ENCODE measurements at places on chromosomes 2 and 18.
A peak's percentile ranks its signal among the peaks of the same experiment; 100 is the strongest.

GRCh38 chr2:17149945-17150344 lies 368.3 kb downstream of the RAD51AP2 start:
- no peak for DNase-seq

DNA sequence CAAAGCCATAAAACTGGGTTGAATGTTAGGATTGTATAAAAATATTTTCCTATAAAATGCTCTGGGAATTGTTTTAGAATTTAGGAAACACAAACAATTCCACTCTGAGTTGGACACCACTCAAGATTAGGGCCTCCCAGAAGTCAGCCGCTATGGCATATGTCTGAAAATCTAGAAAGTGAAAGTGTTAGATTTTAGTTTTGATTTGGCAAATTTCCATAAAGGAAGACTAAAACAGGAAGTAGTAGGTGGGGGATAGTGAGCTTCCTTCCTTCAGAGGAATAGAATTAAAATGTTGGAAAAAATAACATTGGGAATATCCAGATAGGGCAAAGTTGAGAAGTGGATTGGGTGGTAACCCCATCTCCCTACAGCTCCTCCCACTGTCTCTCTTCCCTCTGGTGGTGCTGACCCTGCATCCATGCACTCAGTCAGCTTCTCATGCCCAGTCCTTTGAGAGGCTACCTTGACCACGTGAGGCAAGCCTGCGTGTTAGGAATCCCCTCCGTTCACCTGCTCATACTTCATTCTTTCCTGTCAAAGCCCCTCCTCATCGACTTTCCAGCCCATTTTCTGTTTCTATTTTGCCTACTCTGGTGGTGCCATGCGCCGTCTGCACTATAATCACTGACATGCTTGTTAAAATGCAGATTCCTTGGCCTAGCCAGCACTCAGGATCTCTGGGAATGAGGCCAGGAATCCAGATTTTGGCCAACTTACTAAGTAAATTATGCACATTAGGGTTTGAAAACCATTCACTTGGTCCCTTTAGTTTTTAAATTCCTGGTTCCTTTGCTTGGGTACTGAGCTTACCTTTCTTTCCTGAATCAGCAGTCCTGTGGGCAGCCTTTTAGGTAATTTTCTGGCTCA lies 83.5 kb downstream of the POLE4 start:
- DNase-seq: no peak

DNA sequence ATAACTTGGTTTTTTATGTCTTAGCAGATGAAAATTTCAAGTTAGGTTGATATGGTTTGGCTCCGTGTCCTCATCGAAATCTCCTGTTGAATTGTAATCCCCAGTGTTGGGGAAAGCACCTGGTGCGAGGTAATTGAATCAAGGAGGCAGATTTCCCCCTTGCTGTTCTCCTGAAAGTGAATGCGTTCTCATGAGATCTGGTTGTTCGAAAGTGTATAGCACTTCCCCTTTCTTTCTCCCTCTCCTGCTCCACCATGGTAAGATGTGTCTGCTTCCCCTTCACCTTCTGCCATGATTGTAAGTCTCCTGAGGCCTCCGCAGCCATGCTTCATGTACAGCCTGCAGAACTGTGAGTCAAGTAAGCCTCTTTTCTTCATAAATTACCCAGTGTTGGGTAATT lies 242.1 kb upstream of the TNP1 start:
- no peak for DNase-seq

GRCh38 chr18:36780748-36781147 lies 48.1 kb downstream of the TPGS2 start:
- DNase-seq: no peak

DNA sequence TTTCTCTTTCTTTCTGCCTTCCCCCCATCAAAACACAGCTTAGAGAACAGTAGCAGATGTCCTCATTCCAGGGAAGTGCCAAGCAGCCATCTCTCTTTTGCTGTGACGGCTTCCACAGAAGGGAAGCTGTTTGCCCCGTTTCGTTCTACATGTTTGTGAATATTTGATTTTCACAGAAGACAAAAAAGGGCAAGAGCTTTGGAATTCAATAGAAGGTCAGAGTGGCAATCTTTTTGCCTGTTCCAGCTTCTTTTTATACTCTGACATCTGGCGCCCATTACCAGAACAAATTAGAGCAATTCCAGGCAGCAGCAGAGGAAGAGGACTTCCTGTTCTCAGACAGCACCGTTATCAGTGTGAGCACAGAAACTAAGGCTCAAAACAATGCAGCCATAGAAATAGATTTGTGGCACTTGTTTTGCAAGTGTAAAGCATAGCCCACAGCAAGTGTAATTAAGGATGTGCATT lies 79.0 kb upstream of the CDH19 start:
- DNase-seq: peak; percentile 20

DNA sequence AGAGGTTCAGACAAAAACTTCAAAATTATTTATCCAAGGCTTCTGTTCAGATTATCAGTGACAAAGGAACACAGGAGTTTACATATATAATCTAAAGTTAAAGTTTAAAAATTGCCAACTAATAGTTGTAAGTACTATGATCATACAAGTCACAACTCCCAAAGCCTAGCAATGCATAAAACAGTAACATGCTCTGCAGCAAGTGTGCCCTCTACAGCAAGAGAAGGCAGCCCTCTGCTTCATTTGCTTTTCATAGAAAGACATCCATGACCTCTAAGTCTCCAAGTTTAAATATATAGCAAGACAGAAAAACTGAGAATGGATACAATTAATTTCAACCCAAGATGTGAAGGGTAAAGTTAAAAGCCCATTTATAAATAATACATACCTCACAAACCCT lies 13.3 kb downstream of the RAB1A start:
- no peak for DNase-seq

DNA sequence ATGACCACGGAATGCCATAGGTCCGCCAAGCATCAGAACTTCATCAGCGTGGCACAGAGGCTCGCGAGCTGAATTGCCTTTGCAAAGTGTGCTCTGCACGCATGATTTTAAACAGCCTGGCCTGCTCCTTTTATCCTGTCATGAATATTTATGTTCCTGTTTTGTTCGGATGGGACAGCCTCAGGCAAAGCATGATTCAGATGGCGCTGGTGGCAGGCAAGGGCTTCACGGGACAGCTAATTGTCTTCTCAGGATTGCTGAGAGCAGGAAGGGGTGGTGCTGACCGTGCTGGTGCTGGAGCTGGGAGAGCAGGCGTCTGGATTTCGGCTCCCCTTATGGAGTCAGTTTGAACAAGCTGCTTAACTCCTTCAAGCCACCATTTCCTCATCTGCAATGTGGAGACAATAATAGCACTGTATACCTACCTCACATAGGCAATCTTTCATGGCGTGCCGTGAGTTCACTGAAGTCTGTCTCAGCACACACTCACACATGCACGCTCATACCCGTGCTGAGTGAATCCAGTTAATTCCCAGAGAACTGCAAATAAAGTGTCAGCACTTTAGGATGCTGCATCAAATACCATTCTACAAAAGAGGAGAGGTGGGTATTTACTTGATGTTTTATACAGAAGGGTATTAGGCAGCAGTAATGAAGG lies 79.7 kb upstream of the APCDD1 start:
- DNase-seq: no peak

GRCh38 chr18:68830256-68831045 lies 32.6 kb downstream of the CCDC102B start:
- DNase-seq: no peak

GRCh38 chr2:203853722-203854121 lies 13.8 kb upstream of the CTLA4 start:
- no peak for DNase-seq

GRCh38 chr2:147600646-147601045 lies 244.2 kb upstream of the ACVR2A start:
- no peak for DNase-seq

DNA sequence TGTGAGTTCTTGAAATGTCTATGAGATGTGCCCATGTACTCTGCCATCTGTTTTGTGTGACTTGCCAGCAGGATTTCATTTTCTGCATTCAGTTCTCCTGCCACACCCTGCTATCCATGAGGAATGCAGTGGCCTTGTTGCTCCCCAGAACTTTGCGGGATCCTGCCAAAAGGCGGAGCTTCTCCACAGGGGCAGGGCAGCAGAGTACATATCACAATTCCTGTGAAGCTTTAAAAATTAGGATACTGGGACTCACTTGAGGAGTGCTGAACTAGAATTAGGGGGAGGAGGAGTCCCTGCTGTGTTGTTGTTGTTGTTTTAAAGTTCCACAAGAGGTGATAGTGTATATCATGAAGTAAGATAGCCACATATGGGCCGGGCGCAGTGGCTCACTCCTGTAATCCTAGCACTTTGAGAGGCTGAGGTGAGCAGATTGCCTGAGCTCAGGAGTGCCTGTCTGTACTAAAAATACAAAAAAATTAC lies 76.4 kb downstream of the TANC1 start:
- peak; percentile 32 for DNase-seq

DNA sequence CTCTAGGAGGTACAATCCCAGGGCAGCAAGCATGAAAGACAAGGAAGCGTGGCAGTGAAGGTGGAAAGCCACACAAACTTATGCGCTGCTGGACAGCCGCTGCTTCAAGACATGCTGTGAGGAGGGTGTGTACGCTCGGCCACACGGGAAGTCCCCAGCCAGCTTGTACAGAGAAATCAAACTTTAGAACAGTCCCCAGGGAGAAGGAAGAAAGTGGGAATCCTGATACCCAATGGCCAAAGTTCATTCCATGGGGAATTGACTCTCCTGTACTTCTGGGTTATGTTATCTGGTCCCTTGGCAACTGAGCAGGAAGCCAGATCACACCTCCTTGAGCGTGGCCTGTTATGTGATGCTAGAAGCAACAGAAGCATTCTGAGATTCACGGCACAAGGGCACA lies 86.1 kb upstream of the BOD1L2 start:
- no peak for DNase-seq

- no peak for DNase-seq
Measured at GRCh38 chr2:218880102-218880858, at the start of gene WNT10A. Gene WNT10A (plus strand): TSS chr2:218880852. CDS start chr2:218880996, 144 bp downstream.

DNA sequence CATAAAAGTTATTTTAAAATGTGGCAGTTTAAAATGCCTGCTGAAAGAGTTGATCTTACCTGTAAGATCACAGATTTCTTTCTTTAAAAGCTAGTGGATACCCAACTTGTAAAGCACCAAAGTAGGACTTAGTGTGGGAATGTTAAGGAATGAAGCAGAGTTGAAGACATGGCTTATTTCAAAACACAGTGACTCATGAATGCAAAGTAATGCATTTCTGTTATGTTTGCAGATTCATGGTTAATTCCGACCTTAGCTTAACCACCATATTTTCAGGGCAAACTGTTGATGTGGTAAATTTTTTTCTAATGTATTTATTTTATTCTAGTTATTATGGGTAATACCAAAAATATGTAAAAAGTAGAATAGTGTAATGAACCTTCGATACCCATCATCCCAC lies 206.8 kb upstream of the FOSL2 start:
- no peak for DNase-seq

DNA sequence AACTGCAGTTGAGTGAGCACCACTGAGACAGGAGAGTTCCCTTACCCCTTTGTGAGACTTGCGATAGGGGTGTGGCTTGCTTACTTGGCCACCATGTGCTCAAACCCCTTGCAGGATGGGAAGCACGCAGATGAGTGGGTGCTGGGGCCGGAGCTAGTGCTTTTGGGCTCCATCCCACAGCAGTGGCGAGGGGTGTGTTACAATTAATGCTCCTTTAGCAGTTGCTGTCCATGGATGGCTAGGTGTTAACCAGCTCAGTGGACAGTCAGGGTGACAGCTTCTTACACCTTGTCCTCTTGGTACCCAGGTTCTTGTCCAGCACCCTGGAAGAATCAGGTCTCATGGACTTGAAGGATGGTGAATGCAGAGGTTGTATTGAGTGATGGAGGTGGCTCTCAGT lies 103.9 kb downstream of the SH3RF3 start:
- DNase-seq: no peak

- no peak for DNase-seq
Measured at GRCh38 chr2:181241797-181242196, 215.4 kb upstream of the ITGA4 start.

DNA sequence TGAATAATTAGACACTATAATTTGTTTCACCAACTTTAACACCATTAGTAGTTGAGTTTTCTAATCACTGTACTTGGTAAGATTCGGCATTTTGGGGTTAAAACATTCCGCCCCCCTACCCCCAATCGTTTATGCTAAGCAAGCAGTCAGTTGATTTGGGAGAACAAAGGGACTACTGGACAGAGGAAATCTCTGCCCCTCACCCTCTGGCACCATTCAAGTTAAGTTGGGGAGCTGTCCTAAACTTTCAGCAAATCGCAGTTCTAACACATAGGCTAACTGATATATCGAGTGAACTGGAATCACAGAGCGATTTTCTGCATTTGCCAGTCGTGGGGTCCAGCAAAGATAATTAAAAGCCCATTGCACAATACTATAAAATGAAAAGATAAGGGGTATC lies 5.6 kb downstream of the KLF7 start:
- DNase-seq: no peak

DNA sequence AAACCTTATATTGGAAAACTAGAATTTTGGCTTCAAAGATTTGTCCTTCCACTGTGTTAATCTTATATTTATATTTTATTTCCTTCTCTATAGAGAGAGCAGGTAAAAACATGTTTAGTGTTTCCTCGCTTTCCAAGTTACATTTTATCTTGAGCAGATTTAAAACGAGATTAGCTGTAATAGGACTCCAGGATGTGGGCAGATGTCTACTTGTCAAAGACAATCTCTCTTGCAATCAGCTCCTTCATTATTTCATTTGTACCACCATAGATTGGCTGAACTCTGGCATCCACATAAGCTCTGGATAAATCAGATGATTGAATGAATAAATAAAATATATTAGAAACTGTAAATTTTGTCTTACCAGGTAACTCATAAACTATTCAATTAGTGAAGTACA lies 17.5 kb upstream of the KANSL1L start:
- no peak for DNase-seq

GRCh38 chr2:97712693-97713295 lies 582 bp upstream of the ZAP70 start:
- DNase-seq: no peak

DNA sequence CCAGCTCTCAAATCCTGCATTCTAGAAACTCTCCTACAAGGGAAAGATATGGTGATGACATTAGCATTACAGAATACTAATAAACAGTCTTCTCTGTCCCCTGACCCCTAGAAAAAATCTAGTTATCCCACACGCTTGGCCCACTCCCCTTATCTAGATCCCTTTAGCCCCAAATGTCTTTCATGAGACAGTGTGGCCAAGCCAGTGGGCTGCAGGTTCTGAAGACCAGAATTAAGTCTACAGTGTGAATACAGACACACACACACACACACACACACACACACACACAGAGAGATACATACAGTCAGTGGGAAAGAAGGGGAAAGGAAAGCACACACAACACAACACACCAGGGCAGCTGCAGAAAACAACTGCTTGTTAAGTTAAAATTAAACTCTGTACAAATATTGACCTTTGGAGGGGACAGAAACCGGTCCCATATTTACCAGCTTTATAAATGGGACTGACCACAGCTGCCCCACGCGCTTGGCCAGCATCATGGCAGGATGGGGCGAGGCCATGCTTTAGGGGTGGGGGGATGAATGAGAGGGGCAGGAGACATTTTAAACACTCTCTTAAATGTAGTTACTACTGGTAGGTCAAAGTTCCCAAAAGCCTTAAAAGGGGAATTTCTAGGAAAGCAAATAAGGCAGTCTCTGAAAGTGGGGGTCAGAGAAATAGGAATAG lies 49.1 kb downstream of the NHEJ1 start:
- DNase-seq: no peak

- DNase-seq: no peak
Measured at GRCh38 chr2:120571015-120571728, 164.5 kb upstream of the GLI2 start.

GRCh38 chr2:132383956-132384355 lies 32.6 kb upstream of the GPR39 start:
- peak; percentile 24 for DNase-seq

GRCh38 chr2:37388074-37388473 lies 43.6 kb downstream of the QPCT start:
- DNase-seq: no peak
